ENCODE measurements at places on chromosomes 12 and 14.

GRCh38 chr12:11941606-11942337 is 129.0 kb upstream of the BCL2L14 start:
- no peak for DNase-seq

GRCh38 chr14:50523271-50524041 is 8.9 kb downstream of the MAP4K5 start:
- DNase-seq = no peak

- no peak for DNase-seq
Measured at GRCh38 chr14:41302776-41303175, 303.9 kb upstream of the LRFN5 start.

GRCh38 chr14:94655169-94655710 is 43.0 kb downstream of the SERPINA3 start:
- no peak for DNase-seq

DNA sequence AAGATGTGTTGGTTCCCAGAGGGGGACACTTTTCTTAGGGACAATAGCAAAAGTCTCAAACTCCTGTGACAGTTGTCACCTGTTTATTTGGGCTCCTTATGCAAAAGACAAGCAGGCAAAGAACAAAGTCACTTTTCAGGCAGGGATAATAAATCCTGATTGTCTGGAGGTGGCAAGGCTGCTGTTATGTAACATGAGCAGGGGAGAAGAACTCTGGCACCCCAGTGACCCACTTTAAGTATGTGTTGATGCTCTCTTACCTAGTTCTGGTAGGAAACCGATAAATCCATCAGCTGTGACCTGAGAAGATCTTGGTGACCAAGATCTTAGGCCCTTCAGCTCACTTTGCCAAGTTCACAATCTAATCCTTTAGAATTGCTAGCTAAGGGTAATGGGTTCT is 17.4 kb downstream of the MDGA2 start:
- no peak for DNase-seq

DNA sequence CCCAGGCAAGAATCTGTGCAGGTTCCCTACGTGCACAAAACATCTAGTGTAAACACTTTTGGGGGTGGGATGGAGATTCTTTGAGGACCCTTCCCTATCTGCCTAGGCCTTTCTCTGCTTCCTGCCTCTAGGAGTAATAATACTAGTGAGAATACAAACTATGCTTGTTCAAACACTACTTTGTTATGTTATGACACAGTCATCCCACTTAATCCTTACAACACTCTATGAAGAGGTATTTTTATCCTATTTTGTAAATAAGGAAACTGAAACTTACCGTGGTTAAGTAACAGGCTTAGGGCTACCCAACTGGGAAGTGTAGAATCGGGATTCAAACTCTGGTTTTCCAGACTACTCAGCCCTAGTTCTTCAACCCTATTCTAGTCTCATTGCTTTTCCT is 96.5 kb downstream of the KCNA5 start:
- DNase-seq = no peak

DNA sequence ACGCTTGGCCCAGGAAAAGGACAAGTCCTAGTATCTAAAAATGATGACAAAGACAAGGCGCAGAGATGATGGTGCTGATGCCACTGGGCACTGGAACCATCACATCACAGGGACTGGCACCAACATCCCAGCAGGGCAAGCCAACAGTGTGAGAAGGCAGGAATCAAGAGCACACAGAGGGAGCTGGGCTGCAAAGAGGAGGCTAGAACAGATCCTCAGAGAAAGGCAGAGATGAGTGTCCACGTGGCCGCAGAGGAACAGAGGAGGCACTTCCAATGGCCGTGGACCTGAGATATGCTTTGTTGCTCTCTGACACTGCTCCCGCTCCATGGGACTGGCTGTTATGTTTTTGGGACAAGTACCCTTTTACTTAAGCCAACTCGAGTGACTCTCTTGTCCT is 17.9 kb downstream of the FOXN3 start:
- DNase-seq = no peak

DNA sequence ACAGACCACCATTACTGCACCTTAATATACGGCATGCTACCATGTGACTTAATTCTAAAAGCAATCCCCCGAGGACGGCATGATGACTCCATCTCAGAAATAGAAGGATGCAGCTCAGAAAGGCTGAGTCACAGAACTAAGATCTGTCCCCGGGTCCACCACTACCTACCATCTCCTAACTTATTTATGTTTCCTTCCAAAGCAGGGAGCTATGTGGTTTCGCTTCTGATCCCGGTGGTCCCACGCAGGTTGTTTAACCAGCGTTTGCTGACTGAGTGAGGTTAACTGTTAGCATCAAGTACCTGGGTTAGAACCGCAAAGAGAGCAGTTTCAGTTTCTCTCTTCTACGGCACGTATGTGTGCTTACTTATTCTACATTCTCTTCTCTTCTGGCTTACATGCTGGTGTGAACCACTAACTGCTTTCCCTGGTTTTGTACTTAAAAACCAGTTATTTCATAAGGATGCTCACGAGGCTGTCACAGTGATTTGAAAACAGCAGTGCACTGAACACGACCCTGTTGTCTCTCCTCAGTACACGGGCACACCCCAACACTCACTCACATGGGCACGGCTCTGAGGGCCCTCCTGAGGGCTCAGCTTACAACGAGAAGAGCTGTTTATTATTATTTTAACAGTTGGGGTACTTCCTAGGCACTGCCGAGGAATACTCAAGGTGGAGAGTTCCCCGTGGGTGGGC is 66.7 kb downstream of the CCDC88C start:
- DNase-seq = no peak

- DNase-seq = no peak
Measured at GRCh38 chr14:105859717-105860614, 333.6 kb downstream of the TMEM121 start.

DNA sequence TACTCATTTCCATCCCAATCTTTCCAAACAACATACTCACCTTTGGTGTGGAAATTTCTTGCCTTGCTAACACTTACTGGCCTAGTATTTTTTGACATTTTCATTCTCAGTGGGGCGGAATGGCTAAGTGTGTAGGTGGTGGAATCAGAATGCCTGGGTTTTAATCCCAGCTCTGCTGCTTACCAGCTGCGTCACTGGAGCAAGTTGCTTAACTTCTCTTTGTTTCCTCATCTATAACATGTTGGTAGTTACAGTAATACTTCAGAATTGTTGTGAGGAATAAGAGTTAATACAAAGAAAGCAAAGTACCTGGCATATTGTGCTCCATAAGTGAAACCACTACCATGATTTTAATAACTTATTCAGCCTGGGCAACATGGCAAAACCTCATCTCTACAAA is 3.0 kb upstream of the FAM177A1 start:
- no peak for DNase-seq

DNA sequence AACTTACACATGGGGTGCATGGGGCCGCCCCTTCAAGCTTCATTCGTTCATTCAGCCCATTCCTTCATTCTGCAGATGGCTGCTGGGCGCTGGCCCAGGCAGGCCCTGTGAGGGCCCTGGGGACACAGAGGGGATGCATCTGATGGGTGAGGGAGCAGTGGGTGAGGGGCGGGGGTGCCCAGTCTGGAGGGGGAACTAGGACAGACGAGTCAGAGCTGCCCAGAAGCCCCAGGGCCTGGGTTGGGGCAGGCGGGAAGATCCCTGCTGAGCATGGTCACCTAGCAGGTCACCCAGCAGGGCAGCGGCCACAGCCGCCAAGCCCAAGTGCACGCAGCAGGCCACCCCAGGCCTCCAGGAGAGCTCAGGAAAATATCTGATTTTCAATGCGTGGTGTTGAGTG is 14.1 kb downstream of the TRMT61A start:
- DNase-seq = no peak

GRCh38 chr12:11793921-11794710 is 144.6 kb downstream of the ETV6 start:
- DNase-seq = no peak

- DNase-seq = no peak
Measured at GRCh38 chr14:32407130-32407529, 78.0 kb downstream of the AKAP6 start.

DNA sequence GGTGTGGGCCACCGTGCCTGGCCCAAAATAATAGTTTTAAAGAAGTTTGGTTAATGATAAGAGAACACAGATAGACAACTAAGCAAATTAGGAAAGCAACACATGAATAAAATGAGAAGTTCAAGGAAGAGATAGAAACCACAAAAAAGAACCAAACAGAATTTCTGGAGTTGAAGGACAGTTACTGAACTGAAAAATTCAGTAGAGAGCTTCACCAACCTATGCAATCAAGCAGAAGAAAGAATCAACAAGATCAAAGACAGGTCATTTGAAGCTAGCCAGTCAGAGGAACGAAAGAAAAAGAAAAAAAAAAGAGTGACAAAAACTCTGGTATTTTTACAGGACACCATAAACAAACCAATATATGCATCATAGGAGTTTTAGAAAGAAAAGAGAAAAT is 15.4 kb upstream of the KRT83 start:
- no peak for DNase-seq

DNA sequence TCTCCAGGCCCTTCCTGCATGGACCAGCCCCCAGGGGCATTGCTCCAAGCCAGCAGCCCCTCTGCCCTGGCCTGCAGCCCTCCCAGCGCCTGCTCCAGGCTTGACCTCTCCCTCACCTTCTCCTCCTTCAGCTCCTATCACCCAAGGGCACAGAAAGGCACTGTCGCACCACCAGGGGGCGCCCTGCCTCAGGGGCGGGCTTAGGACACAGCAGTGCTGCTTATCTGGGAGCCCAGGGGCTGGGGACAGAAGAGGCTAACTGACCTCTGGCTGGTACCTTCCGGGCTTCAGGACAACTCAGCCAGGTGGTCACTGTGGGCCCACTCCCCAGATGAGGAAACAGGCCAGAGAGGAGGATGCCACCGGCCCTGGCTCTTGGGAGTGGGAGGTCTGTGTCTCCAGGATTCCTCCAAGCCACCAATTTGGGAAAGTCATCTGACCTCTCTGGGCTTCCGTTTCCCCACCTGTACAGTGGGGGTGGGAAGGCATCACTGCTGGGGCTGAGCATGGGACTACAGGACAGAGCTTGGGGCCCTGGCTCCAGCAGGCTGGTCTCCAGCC is 25.3 kb upstream of the GPR132 start:
- peak; percentile 90 for DNase-seq

- DNase-seq = no peak
Measured at GRCh38 chr12:85779768-85780167, 56.4 kb downstream of the RASSF9 start.

GRCh38 chr14:52948836-52949235 is 2.0 kb downstream of the FERMT2 start:
- no peak for DNase-seq

- no peak for DNase-seq
Measured at GRCh38 chr12:28872654-28873268, 276.3 kb upstream of the FAR2 start.

- DNase-seq = no peak
Measured at GRCh38 chr14:77140359-77141213, 1.0 kb downstream of the ZDHHC22 start.

- no peak for DNase-seq
Measured at GRCh38 chr14:104284636-104285507, 146.5 kb downstream of the KIF26A start.

- no peak for DNase-seq
Measured at GRCh38 chr14:95137804-95138167, 19.5 kb downstream of the DICER1 start.

- DNase-seq = no peak
Measured at GRCh38 chr12:54300732-54301427, at the start of gene NFE2. TSS of gene NFE2 (minus strand) at chr12:54301015. CDS start at chr12:54295248, 5,767 bp downstream.

- DNase-seq = no peak
Measured at GRCh38 chr14:91341751-91342154, 75.9 kb downstream of the CCDC88C start.

GRCh38 chr12:47267571-47267970 is 187.8 kb upstream of the AMIGO2 start:
- no peak for DNase-seq

DNA sequence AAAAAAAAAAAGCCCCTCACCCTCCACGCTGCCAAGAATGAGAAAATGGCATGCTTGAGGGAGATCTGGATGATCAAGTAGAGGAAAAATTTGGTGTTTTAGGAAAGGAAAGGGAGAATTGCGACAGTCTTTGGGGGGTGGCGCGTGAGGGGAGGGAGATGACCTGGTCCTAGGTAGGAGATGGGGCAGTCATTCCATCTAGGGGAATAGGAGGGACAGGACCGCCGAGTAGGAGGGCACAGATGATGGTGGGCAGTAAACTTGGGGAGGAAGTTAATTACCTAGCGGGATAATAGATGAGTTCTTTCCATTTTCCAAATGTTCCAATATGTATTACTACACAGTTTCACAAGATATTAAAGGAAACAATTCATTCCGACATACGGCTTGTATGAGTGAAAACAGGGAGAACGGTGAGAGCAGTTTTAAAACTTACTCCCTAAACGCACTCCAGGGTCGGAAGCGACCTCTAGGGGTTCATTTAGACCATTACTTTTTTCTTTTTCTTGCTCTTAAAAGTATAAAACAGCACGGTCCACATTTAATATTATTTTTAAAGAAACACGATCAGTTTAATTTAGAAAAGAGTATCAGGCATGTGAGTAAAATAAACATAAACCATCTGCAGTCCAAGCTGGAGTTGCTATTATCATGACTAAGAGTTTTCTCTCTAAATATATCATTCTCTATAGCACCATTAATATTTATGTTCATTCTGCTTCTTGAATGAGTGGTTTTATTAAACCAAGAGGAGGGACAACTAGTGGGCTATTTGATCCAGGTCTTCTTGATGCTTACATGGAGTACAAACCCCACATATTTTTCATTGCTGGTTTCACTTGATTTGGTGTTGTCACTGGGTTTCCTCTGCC is 3.0 kb upstream of the FNTB start:
- no peak for DNase-seq

DNA sequence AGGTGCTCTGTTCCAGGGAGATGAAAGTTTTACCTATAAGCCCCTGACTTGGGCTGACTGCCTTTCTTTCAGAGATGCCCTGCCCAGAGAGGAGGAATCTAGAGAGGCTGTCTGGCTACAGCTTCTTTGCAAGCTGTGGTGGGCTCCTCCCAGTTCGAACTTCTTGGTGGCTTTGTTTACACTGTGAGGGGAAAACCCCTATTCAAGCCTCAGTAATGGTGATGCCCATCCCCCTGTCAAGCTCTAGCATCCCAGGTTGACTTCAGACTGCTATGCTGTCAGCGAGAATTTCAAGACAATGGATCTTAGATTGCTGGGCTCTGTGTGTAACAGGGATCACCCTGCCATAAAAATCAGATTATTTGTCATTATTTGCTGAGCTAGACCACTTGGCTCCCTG is 377.6 kb downstream of the FLRT2 start:
- no peak for DNase-seq

- no peak for DNase-seq
Measured at GRCh38 chr14:95834496-95834895, 42.1 kb upstream of the TUNAR start.

GRCh38 chr12:105319691-105320209 is 10.7 kb upstream of the C12orf75 start:
- no peak for DNase-seq

- no peak for DNase-seq
Measured at GRCh38 chr12:21221778-21222177, 90.8 kb downstream of the SLCO1B1 start.
